CD4-positive, alpha-beta T cell treated with Interleukin-1 beta for 1 hour (primary cell): ENCODE measurements at places on chromosomes 16 and 17.

GRCh38 chr16:83315271-83315670, 492.5 kb upstream of the HSBP1 start:
- DNase-seq, result no peak

- no peak for DNase-seq
Observed at GRCh38 chr17:81252326-81252986, 13.3 kb downstream of the NDUFAF8 start.

DNA sequence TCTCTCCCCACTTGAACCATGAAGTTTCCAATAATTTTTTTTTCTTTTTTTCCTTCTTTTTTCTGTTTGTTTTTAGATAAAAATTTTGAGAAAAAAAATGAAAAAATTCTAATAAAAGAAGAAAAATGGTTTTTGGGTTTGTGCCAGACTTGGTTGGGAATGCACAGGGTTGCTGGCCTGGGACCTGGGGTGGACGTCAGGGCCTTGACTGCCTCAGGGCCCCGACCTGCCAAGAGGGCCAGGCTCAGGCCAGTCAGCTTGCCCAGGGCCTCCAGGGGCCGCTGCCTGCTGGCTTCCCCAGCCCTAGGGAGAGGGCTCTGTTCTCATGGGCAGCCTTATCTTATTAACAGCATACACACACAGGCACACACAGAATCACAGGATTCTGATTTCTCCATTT, 6.5 kb downstream of the TBX6 start:
- no peak for DNase-seq

GRCh38 chr17:60594734-60595133, 5.3 kb upstream of the PPM1D start:
- DNase-seq, result no peak

DNA sequence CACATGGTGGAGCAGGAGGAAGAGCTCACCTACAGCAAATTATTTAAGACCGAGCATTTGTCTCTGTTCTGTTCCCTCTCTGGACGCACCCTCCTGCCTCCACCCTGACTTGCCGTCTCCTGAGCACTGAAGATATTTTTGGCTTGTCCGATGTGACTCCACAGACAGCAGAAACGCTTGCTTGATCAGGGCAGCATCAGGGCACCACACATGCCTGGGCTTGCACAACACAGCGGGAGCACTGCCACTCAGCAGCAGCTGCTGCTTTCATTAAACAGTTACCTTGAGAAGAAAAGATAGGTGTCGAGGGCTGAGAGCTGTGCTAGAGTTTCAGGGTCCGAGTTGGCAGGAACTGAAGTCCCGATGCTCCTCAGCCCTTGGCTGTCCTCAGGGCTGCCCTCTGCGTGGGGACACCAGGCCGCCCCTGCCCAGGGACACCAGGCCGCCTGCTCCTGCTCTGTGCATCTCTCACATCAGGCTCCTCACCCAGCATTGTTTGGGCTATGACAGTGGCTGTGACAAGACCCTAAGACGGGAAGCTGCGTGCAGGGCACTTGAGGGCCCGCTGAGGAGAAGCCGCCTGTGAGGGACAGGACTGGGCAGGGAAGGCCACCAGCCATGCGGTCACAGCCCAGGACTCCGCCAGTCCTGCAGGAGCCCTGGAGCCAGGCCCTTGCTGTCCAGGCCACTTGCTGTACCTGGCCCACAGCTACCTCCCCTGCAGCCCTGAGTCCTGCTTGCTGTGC, 21.3 kb upstream of the CDH15 start:
- DNase-seq, result no peak

GRCh38 chr17:39339272-39339671, 62.2 kb downstream of the FBXL20 start:
- no peak for DNase-seq

DNA sequence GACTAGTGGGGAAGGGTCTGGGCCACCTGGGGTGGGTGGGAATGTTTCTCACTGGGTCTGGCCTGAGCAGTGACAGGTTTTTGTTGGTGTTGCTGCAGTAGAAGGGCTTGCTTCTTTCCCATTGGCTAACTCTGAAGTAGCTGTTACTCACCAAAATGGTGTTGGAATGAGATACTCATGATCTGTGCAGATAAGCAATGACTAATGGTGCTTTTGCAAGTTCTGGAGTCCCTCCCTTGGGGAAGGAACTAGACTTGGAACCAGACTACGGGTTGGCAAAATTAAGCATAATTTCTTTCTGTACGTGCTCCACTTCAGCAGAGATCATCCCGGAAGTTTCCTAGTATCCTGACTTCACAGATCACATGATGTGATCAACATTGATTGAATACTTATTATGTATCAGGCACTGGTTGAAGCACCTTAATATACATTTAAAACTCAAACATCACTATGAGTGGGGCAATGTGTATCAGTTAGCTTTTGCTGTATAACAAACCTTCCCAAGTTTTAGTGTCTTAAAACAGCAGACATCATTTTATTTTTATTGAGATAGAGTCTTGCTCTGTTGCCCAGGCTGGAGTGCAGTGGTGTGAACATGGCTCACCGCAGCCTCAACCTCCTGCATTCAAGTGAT, 30.1 kb downstream of the CHP2 start:
- no peak for DNase-seq

DNA sequence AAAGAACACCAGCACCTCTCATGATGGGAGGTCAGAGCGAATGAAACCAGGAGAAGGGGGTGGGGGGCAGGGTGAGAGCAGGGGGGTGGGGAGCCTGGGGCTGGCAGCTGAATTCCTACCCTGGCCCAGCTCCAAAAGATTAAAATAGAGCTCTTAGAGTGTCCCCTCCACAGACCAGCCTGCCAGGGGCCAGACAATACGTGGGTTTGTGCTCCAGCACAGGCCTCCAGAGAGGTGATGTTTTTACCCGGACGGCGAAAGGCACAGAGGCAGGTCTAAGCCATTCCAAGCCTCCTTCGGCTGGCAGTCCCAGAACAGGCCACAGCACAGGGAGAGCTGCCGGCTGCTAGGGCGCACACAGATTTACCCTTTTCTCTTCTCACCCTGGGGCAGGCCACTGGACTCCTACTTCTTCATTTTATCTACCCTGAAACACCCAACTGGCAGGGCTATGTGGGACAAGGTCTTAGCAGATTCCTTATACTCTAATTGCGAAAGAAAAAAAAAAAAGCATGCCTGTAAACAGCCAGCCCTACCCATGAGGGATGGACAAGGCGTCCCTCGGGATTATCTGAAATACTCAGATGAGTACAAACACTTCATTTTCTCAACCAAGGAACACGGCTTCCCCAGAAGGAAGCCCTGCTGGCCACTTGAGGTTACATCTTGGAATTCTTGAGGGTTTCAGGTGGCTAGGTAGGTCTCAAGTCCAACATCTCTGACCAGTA, 71.9 kb upstream of the NOG start:
- no peak for DNase-seq

DNA sequence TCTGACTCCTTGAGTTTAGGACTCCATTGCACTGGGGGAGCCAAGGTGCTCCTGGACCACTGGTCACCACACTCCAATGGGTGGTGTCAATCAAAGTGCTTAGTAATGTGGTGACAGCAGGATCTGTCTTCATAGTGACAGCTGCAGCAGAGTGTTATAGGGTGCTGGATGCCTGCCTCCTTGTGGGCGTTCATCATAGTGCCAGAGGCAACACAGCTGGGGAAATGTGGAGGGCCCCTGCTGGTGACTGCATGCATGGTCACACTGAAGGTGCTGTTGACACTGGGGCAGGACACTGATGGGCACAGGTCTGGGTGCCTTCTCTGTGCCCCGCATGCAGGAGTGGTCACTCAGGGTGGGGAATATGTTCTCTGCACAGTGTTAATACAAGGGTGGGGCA, 177.5 kb upstream of the CDH8 start:
- no peak for DNase-seq

GRCh38 chr17:16418685-16419068, 3.3 kb downstream of the TRPV2 start:
- no peak for DNase-seq

GRCh38 chr17:80750263-80750662, 205.6 kb downstream of the RPTOR start:
- DNase-seq, result no peak

DNA sequence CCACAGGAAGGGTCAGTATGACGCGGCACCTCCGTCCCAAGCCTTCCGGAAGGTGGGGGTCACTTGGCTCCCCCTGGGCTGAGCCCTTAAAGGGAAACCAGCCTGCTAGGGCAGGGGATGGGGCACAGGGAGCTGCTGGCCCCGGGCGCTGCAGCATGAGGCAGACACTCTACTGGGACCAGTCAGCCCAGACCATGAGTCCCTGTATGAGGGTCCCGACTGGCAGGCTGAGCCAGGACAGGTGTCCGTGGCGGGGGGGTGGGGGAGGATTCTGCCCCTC, 43.4 kb upstream of the ZC3H18 start:
- DNase-seq, result no peak

DNA sequence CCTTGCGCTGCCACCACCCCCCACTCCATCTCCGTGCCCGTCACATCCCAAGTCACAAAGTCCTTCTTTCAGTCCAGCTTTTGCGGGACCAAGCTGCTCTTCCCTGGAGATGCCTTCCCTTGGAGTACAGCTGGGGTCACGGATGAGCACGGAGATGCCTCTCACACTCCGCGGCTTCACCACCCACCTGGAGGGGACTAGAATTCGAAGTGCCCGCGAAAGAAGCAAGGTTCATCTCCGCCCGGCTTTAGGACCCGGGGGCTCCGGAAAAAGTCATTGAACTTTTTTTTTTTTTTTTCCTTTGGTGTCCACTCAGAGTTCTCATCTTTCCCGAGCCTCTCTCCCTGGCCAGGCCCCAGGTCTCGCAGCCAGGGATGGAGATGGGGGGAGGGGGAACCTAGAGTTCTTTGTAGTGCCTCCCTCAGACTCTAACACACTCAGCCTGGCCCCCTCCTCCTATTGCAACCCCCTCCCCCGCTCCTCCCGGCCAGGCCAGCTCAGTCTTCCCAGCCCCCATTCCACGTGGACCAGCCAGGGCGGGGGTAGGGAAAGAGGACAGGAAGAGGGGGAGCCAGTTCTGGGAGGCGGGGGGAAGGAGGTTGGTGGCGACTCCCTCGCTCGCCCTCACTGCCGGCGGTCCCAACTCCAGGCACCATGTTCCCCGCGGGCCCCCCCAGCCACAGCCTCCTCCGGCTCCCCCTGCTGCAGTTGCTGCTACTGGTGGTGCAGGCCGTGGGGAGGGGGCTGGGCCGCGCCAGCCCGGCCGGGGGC, at the start of gene FKBP10:
FKBP10 (plus strand) TSS at position 624 of the 771 bp plus-strand sequence; CDS start at position 655, 31 bp downstream.
- peak; percentile 27 for DNase-seq

DNA sequence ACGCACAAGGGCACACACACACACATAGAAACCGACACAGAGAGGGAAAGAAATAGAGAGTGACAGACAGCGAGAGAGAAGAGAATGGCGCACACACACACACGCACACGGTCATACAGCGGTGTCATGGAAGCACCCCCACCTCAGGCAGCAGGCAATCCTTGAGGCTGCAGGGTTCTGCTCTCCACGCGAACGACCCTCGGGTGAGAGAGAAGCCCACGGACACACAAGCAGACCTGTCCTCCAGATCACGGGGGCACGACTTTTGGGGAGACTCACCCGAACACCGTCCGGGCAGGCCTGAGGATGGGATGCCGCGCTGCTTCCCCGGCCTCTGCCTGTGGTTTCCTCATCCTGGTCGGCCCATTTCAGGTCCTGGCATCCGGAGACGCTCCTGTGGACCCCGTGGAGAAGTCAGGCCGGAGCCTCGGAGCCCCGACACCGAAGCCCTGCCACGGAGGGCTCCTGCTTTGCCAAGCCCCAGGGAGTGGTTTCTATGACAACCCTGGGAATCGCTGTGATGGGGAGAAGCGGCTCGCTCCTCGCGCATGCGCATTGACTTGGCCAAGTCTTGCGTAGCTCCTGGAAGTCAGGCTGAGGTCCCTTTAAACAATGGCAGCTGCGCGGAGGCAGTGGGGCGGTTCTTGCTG, 118.2 kb upstream of the KCNJ18 start:
- DNase-seq, result peak; percentile 44

DNA sequence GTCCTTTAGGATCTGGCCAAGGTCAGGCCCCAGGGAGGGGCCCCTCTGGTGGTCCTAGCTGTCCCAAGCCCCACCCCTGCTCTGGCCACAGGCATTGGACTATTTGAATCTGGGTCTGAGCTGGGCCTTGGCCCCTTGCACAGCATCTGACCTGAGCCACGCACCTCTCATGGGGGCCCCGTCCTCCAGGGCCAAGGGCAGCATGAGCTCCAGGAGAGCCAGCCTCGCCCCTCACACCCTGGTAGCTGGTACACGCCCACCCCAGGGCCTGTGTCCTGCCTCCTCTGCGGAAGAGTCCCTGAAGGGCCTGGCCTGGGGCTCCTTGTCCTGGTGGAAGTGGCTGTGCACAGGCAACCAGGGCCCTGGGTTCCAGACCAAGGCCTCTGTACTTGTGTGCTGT, 23.8 kb downstream of the ENDOV start:
- no peak for DNase-seq

DNA sequence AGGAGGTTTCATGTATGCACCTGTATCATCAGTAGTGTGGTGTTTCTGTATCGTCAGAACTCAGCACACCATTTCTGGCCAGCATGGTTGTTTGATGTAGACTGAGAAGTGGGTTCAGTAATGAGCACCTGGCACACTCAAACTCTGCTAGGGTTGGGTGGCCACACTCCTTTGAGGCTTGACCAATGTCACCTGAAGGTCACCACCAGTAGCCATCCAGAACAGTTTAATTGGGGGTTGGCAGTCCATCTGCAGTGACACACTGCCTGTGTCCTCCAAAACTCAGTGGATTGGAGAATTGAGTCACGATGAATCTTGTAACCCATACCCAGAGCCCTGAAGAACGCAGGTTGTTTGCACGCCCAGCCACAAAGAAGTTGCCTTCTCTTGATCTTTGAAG, 86.8 kb upstream of the HSBP1 start:
- DNase-seq, result no peak

DNA sequence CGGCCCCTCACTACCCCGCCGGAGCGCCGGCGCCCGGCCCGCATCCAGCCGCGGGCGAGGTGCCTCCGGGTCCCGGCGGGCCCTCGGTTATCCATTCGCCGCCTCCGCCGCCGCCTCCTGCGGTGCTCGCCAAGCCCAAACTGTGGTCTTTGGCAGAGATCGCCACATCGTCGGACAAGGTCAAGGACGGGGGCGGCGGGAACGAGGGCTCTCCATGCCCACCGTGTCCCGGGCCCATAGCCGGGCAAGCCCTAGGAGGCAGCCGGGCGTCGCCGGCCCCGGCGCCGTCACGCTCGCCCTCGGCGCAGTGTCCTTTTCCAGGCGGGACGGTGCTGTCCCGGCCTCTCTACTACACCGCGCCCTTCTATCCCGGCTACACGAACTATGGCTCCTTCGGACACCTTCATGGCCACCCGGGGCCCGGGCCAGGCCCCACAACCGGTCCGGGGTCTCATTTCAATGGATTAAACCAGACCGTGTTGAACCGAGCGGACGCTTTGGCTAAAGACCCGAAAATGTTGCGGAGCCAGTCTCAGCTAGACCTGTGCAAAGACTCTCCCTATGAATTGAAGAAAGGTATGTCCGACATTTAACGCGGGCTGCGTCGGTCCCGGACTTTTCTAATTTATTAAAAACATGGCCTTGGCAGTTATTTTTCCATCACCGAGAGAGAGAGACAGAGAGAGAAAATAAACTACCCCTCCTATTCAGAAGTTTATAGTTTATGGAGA, 2.8 kb downstream of the IRX5 start:
- no peak for DNase-seq
